ENCODE measurements at places on chromosomes 7 and 10. TPM values are rescaled to one million over a fixed set of nuclear protein-coding genes. Genes with fewer than 3 reads are reported as not detected.

PON3 gene
- not detected for total RNA-seq

CYP3A7 gene
- not detected for total RNA-seq

PNLIPRP3 gene
- not detected for total RNA-seq

MMP21 gene
- 0.20 TPM for total RNA-seq

ACSM6 gene
- total RNA-seq: not detected

RNF32 gene
- total RNA-seq: 0.97 TPM

LMOD2 gene
- not detected for total RNA-seq

DNA sequence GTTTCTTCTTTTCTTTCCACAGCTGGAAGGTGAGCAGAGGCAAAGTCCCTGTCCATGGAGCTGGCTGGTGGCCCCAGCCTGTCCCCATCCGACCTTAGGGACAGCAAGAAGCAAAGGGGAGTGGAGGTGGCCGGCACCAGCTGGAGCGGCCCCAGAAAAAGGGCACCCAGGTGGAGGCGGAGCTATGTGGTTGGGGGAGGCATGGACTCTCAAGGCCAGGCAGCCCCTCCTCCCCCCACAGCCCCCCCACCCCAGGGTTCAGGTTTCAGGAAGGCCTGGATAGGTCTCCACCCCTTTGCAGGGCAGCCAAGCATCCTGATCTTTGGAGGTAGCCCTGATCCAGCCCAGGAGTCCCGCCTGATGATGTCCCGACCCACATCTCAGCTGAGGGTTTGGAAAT is at the start of gene SSC4D:
Gene SSC4D (minus strand): TSS at position 161 of the 400 bp plus-strand sequence. CDS start 5,258 bp downstream, outside the sequence.
- H3K27ac ChIP-seq: no peak within 1 kb of the TSS
- H3K36me3 ChIP-seq: no peaks in the 10 kb centered on the region
- peaks cover 1% of the 10 kb centered on the region for H3K27me3 ChIP-seq
- H3K4me1 ChIP-seq: no peaks in the 10 kb centered on the region

DNA sequence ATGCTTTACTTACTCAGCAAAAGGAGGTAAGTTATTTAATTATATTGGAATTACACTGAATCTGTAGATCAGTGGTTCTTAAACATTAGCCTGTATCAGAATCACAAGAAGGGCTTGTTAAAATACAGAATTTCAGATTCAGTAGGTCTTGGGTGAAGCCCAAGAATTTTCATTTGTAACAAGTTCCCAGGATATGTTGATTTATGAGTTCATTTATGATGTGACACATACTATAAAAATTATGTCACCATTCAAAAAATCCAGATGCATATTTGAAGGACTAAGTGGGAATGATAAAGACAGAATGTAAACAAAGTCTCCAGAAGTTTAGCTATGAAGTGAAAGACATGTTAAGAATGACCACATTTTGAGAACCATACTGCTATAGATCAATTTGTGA is 52.3 kb downstream of the HECTD2 start:
- no peak for DNase-seq
- no peaks in the 10 kb centered on the region for H3K4me1 ChIP-seq
- H3K27ac ChIP-seq: no peak overlapping the region
- peaks cover 4% of the 10 kb centered on the region for H3K36me3 ChIP-seq

GRCh38 chr10:110373059-110373458 is 68.3 kb upstream of the SMNDC1 start:
- no peak overlapping the region for H3K4me3 ChIP-seq
- H3K36me3 ChIP-seq: no peaks in the 10 kb centered on the region
- H3K27ac ChIP-seq: no peak overlapping the region
- no peak for DNase-seq
- H3K4me1 ChIP-seq: peaks cover 5% of the 10 kb centered on the region

DNA sequence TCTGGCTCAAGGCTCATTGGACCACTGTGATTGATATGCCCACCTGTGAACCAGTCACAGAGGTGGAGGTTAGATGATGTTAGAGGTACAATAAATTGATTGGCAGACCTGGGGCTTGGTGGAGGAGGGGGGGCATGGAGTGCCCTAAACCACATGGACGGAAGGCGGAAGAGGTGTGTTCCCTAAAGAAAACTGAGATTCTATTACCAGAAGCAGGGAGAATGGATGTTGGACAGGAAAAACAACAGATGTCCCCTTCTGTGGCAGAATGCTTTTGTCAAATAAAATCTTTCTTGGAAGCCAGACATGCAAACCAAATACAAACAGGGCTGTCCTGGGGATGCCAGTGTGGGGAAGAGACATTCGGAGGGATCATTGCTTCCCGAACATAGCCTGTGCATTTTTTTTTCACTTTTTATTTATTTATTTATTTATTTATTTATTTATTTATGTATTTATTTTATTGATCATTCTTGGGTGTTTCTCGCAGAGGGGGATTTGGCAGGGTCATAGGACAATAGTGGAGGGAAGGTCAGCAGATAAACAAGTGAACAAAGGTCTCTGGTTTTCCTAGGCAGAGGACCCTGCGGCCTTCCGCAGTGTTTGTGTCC is 433.9 kb downstream of the RPS24 start:
- no peak overlapping the region for H3K27ac ChIP-seq
- no peaks in the 10 kb centered on the region for H3K36me3 ChIP-seq
- no peak overlapping the region for H3K4me3 ChIP-seq

DNA sequence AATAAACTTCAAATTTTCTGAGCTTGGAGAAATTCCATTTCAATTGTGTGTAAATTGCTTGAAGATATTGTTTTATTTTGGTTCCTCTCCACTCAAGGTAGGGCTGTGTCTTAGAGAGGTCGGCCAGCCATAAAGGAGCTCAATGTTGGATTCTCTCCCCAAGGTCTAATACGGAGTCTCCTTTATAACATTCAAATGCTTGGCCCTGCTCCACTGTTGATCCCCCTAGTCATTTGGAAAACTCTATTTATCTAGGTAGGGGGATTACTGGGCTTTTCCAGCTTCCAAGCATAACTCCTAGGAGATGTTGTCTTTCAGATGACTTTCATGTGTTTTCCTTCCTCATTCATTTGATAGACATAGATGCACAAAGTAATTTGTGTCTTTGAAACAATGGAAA is 170.9 kb downstream of the LRMDA start:
- no peak overlapping the region for H3K27ac ChIP-seq
- H3K4me1 ChIP-seq: no peaks in the 10 kb centered on the region
- no peak overlapping the region for H3K4me3 ChIP-seq
- H3K27me3 ChIP-seq: peaks cover 4% of the 10 kb centered on the region
- H3K36me3 ChIP-seq: no peaks in the 10 kb centered on the region

- H3K27me3 ChIP-seq: no peaks in the 10 kb centered on the region
- H3K4me3 ChIP-seq: no peak overlapping the region
- DNase-seq: no peak
- peaks cover 1% of the 10 kb centered on the region for H3K36me3 ChIP-seq
Observed at GRCh38 chr7:101860316-101861217, 43.1 kb downstream of the CUX1 start.

DNA sequence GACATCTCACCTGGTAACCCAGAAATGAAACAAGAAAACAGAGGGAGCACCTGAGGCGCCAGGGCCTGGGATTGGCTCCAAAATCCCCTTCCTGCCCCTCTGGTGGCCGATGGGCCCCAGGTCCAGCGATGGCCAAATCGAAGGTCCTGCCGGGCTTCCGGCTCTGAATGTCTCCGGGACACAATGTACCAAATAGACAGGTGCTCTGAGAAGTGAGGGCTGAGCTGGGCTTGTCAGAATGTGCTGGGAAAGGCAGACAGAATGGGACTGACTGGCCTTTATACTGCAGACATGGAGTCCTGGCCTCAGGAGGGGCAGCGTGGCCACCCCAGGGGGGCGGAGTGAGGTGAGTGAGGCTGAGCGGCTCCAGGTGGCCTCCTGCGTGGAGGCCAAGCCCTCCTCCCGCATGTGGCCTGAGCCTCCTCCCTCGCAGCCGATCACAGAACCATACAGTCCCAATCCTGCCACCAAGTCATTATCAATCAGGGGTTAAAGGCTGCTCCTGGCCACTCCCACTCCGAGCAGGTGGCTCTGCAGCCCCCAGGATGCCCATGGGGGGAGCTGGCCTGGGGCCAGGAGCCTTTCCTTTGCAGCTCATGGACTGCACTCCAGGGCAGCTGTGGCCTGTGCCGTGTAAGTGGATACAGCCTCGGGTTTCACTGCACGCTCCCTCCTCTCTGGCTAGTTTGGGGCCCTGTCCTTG is 185.5 kb downstream of the ADARB2 start:
- no peak overlapping the region for H3K4me3 ChIP-seq
- no peaks in the 10 kb centered on the region for H3K27me3 ChIP-seq
- no peak overlapping the region for H3K27ac ChIP-seq
- H3K4me1 ChIP-seq: no peaks in the 10 kb centered on the region

GRCh38 chr7:97011536-97012364 is 6.4 kb downstream of the DLX6 start:
- H3K27me3 ChIP-seq: peaks cover 95% of the 10 kb centered on the region
- no peak overlapping the region for H3K4me3 ChIP-seq
- no peak overlapping the region for H3K27ac ChIP-seq
- no peak for DNase-seq

DNA sequence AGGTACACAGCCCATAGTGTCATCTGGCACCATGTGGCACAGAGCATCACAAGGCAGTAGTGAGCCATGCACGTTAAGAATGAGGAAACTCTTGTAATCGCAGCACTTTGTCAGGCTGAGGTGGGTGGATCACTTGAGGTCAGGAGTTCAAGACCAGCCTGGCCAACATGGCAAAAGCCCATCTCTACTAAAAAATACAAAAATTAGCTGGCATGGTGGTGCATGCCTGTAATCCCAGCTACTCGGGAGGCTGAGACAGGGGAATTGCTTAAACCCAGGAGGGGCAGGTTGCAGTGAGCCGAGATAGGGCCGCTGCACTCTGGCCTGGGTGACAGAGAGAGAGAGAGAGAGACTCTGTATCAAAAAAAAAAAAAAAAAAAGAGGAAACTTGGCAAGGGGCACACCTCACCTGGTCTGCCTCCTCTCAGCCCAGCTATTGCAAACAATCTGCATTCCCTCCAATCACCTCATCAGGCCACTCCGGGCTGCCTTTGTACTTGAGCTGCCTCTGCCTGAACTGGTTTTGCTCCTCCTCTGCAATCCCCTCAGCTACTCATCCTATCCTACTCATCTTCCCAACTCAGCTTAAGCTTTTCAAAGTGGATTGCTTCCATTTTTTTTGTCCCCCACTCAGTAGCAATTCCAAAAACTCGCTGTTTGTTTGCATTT is 46.0 kb upstream of the OPTN start:
- H3K27ac ChIP-seq: no peak overlapping the region
- H3K27me3 ChIP-seq: peaks cover 7% of the 10 kb centered on the region
- no peaks in the 10 kb centered on the region for H3K4me1 ChIP-seq
- no peak for DNase-seq

- no peak overlapping the region for H3K4me3 ChIP-seq
- H3K36me3 ChIP-seq: no peaks in the 10 kb centered on the region
- H3K27ac ChIP-seq: no peak overlapping the region
- peaks cover 30% of the 10 kb centered on the region for H3K4me1 ChIP-seq
Observed at GRCh38 chr7:21948887-21949540, 3.3 kb upstream of the CDCA7L start.

GRCh38 chr10:51937308-51938140 is 238.1 kb upstream of the CSTF2T start:
- H3K27ac ChIP-seq: no peak overlapping the region
- no peak for DNase-seq
- H3K4me3 ChIP-seq: no peak overlapping the region
- H3K36me3 ChIP-seq: no peaks in the 10 kb centered on the region
- no peaks in the 10 kb centered on the region for H3K4me1 ChIP-seq

DNA sequence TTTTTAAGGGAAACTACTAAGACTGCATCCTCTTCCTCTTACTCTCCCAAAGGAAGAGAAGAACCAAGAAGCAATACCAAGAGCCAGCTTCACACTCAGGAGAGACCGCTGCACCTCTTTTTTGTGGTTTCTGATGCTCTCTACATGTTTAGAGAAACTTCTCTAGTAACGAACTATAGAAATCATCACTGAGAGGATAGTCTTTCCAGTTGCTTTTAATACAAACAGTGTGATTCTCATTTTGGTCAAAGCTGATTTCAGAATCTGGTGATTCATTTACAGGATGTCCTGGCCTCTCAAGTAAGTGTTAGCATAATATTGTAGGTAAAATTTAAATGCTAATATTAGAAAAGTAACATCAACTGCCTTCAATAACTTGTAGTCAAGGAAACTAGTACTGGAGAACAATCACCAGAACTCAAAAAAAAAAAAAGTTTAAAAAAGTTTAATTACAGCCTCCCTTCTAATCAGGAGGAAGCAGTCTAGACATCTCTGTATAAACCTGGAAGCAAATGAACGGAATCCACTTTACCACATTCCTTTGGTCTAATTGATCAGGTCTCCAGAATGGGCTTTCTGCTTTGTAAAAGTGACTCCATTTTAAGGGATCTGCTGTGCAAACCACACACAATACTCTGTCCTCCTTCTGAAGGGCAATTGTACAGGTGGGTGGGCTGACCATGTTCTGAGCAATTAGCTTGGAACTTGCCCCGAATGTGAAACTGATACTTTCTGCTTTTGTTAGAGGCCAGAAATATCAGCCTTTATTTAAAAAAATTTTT is 3.0 kb downstream of the LAMB1 start:
- no peak overlapping the region for H3K4me3 ChIP-seq
- no peaks in the 10 kb centered on the region for H3K36me3 ChIP-seq
- DNase-seq: no peak
- H3K27me3 ChIP-seq: peaks cover 76% of the 10 kb centered on the region
- H3K27ac ChIP-seq: no peak overlapping the region

- H3K36me3 ChIP-seq: peaks cover 26% of the 10 kb centered on the region
- H3K27me3 ChIP-seq: no peaks in the 10 kb centered on the region
- H3K4me1 ChIP-seq: peaks cover 6% of the 10 kb centered on the region
- no peak overlapping the region for H3K27ac ChIP-seq
Observed at GRCh38 chr7:135930565-135931461, 46.3 kb downstream of the MTPN start.

DNA sequence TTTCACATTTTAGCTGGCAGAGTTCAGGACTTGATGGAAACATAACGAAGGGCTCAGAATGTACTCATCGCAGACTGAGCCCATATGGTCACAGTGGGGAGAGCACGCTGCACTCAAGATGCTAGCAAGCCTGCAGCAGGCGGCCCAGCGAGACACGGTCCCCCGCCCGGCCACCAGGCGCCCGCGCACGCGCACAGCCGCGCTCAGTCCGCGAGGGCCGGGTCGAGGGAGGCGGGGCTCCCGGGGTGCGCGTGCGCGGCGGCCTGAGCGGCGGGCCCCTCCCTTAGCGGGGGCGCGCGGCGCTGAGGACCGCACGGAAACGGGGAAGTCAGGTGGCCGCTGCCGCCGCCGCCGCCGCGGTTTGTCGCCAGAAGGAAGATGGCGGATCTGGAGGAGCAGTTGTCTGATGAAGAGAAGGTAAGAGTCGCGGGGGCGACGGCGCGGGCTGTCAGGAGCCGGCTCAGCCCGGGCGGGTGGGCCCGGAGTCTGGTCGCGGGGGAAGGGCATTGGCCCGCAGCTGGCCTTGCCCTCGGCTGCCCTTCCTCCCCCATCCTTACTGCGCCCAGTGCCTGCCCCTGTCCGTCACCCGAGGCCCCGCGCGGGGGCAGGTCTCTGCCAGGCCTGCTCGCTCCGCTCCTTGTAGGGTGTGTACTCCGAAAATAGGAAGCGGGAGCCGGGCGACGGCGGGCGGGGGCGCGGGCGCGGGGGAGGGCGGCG is at the start of gene CAPZA2:
Gene CAPZA2 (plus strand): TSS at position 354 of the 717 bp plus-strand sequence. CDS start 25 bp downstream, at position 379.
- peaks cover 21% of the 10 kb centered on the region for H3K4me1 ChIP-seq
- H3K27me3 ChIP-seq: peaks cover 14% of the 10 kb centered on the region
- peak within 1 kb of the TSS; percentile 97 for H3K27ac ChIP-seq
- peak; percentile 99 for DNase-seq
- peaks cover 6% of the 10 kb centered on the region for H3K36me3 ChIP-seq
